ENCODE measurements at places on chromosomes 5 and 9.

DNA sequence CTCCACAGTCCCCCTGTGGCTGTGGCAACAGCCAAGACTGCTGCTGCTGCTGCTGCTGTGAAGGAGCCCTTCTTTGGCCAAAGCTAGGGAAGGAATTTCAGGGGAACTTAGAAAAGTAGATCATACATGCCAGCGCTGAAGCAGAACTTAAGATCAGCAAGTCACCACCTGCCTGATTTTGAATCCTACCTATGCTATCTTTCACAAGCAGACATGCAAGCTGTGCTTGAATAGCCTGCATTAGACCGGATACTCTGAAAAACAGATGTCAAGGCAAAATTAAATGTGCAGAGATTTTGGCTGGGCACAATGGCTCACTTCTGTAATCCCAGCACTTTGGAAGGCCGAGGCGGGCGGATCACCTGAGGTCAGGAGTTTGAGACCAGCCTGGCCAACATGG is 99.3 kb upstream of the ZNF366 start:
- DNase-seq = no peak

GRCh38 chr9:119027901-119028699 is 341.1 kb downstream of the BRINP1 start:
- DNase-seq = no peak

- DNase-seq = no peak
Observed at GRCh38 chr5:36252722-36253365, 11.1 kb upstream of the NADK2 start.

DNA sequence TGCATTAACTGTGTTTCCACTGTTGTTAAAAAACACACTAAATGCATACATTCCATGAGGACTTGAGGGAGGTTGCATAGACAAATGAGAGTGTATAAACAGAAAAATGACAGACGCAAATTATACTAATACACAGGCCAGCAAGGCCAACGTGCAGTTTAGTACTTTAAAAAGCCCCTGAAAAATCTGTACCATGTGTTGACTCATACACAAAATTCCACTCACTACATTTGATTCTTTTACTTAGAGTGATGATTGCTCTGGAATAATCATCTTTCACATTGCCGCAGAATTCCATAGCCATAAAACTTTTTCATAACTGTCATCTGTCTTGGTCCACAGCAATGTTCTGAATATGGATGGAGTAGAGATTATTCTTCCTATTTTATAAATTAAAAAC is 215.7 kb downstream of the FAM114A2 start:
- DNase-seq = no peak

Data from activated CD4-positive, alpha-beta T cell treated with anti-CD3 and anti-CD28 coated beads, Interleukin-10, Interleukin-2, amounts not matched to agents 100 ng/mL and 50 ng/mL, durations not matched to agents 16 hours and 8 hours (primary cell).